ENCODE measurements at places on chromosomes 1 and 21. TPM values are rescaled to one million over a fixed set of nuclear protein-coding genes. Genes with fewer than 3 reads are reported as not detected.
A peak's percentile ranks its signal among the peaks of the same experiment; 100 is the strongest.

SUSD4 gene
- 0.28 TPM for total RNA-seq

NUP210L gene
- not detected for total RNA-seq

GRCh38 chr1:196433000-196433399 is 175.2 kb downstream of the KCNT2 start:
- DNase-seq: no peak

DNA sequence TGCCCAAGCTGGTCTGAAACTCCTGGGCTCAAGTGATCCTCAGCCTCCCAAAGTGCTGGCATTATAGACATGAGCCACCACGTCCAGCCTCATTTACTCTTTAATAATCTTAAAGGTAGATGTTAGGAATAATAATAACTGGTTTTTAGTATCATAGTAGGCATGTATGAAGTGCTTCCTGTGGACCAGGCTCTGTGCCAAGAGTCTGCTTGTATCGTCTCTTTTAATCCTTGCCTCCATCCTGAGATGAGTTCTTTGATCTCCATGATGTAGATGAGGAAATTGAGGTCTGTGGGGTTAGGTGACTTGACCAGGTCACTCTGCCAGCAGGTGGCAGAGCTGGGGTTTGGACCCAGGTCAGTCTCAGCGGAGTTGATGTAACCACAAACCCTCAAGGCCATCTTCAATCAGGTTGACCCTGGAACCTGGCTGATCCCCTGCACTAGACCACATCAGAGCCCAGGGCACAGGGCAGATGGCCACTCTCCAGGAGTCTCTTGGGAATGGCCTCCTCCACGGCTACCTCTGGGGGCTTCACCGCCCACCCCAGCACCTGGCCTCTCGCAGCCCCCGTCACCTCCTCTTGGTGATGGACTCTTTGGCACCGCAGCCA is 11.3 kb downstream of the EFHD2 start:
- DNase-seq: peak; percentile 37

DNA sequence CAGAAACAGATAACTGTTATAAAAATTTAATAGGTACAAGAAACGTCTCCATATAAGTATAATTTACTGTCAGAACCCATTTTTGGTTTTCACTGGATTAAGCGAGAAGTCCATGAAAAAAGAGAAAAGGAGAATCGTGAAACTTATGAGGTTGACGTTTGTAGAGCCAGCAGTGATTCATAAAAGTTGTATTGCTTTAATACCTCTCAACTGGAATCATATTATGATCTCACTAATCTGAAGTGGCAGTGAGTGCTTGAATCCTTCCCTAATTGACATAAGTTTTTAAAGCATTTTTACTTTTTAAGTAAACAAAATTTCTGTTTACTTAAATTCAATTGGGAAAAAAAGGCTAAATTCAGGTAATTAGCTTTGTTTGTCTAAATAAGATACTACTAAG is 315.3 kb downstream of the TPR start:
- DNase-seq: no peak

DNA sequence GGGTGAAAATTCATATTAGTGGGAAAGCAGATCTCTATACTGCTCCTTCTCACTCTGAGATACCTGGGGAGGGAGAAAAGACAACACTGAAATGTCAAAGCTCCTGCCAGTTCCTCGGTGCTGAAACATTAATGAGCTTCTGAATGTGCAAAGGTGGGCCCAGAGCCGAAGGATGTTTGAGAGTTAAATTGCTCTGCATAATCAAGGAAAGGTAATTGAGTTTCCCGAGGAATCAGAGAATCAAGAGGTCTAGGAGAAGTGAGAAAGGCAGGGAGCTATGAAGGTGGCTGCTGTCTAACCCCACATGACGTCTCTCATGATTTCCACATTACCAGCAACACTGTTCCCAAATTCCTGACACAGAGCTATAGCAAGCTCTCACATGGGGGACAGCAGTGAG is 346.7 kb downstream of the SMYD3 start:
- no peak for DNase-seq

- DNase-seq: peak; percentile 19
These were observed 7.8 kb downstream of the MORN1 start for GRCh38 chr1:2383576-2383975.

- DNase-seq: no peak
These were observed 34.1 kb upstream of the C1orf198 start for GRCh38 chr1:230902349-230902923.

DNA sequence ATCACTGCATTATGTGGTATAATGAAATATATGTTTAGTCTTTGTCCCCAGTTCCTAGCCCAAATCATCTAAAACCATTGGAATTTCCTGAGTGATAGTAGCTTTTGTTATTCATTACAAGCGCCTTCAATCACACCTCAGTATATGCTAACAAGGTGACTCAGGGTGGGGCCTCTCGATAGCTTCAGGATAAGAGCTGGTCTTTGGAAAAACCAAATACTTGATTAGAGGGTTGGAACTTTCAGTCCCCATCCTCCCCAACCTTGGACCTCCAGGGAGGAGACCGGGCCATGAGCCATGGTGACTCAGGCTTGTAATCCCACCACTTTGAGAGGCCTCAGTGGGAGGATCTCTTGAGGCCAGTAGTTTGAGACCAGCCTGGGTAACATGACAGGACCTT is 5.1 kb upstream of the BRDT start:
- DNase-seq: no peak

- DNase-seq: peak; percentile 31
These were observed 910 bp upstream of the RERE start for GRCh38 chr1:8818325-8818775.

GRCh38 chr1:63638471-63638870 is 45.3 kb downstream of the PGM1 start:
- DNase-seq: no peak

- DNase-seq: no peak
These were observed 32.3 kb downstream of the RRAGC start for GRCh38 chr1:38827318-38827717.

GRCh38 chr1:226678701-226679100 is 60.4 kb downstream of the ITPKB start:
- DNase-seq: no peak

DNA sequence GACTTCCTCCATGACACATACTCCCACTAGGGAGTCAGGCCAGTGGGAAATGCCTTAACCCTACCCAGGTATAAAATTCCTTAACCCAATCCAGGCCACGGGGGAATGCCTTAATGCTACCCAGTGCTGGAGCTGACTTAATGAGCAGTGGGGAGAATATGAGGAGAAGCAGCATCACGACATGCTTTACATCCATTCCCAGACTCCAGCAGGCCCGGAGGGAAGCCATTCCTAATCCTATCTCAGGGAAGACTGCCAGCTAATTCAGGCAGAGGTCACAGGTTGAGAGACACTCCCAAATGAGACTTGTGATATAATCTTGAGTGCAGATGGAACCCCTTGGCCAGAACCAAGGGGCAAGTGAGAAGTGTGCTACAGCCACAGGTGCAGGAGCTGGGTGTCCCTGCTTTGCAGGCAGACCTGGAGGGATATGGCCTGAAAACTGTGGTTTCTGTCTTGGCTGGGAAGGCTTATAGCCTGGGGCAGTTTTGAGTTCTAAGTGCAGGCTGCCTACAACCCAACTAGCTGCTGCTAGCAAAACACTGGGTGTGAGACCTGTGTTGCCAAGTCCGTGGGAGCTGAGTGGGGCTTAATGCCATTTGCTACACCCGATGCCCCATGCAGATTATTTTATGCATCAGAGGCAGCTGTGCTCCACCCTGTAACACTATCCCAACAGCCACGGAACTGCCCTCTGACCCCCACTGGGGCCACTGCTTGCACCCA is 45.1 kb upstream of the GUCA2A start:
- DNase-seq: no peak

All from left colon (tissue), 2 donors.